ENCODE measurements at places on chromosomes 2 and 18. TPM values are rescaled to one million over a fixed set of nuclear protein-coding genes. Genes with fewer than 3 reads are reported as not detected.

- H3K4me3 ChIP-seq = no peak overlapping the region
- H3K36me3 ChIP-seq = no peaks in the 10 kb centered on the region
- no peaks in the 10 kb centered on the region for H3K4me1 ChIP-seq
- DNase-seq = no peak
These were observed 701.0 kb downstream of the DCDC2C start for GRCh38 chr2:4404363-4404762.

GRCh38 chr2:66548422-66548821 is 113.5 kb downstream of the MEIS1 start:
- no peak overlapping the region for H3K4me3 ChIP-seq
- H3K27ac ChIP-seq = no peak overlapping the region
- H3K36me3 ChIP-seq = no peaks in the 10 kb centered on the region
- DNase-seq = no peak

- DNase-seq = no peak
- H3K4me3 ChIP-seq = no peak overlapping the region
- no peaks in the 10 kb centered on the region for H3K4me1 ChIP-seq
- peaks cover 2% of the 10 kb centered on the region for H3K27me3 ChIP-seq
These were observed 162.4 kb downstream of the GALNT1 start for GRCh38 chr18:35743916-35744315.

DNA sequence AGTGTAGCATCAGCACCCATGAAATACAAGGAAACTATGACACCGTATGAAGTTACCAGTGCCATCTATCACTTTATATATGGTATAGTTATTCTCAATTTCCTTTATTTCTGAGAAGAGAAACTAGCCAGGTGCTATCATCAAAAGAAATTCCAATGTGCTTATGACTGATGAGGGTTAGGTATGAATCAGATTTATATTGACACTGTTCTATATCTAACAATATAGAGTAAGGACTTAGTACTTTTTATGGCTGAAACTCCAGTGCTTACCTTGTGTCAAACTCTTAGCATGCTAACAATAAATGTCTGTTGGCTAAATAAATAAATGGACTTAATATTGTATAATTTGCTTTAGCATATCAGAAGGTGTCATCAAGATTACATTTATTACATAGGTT is 6.9 kb downstream of the METTL4 start:
- no peaks in the 10 kb centered on the region for H3K27me3 ChIP-seq
- no peak overlapping the region for H3K27ac ChIP-seq
- peaks cover 29% of the 10 kb centered on the region for H3K4me1 ChIP-seq
- no peak overlapping the region for H3K4me3 ChIP-seq

Gene ELOA2
- not detected for total RNA-seq

DNA sequence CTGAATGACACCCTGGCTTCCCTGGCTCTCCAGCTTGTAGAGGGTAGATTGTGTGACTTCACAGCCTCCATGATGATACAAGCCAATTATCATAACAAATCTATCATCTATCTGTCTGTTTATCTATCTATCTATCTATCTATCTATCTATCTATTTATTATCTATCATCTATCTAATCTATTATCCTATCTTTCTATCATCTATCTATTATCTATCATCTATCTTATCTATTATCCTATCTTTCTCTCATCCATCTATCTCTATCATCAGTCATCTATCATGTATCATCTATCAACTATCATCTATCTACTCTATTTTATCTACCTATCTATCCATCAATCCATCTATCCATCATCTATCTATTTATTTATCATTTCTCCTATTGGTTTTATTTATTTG is 361.8 kb downstream of the RNF144A start:
- H3K4me3 ChIP-seq = no peak overlapping the region
- no peaks in the 10 kb centered on the region for H3K4me1 ChIP-seq
- H3K36me3 ChIP-seq = no peaks in the 10 kb centered on the region
- no peak overlapping the region for H3K27ac ChIP-seq
- no peak for DNase-seq

GRCh38 chr18:75130591-75131328 is 78.2 kb downstream of the PTGR3 start:
- no peaks in the 10 kb centered on the region for H3K27me3 ChIP-seq
- no peak overlapping the region for H3K4me3 ChIP-seq
- DNase-seq = no peak
- no peak overlapping the region for H3K27ac ChIP-seq
- no peaks in the 10 kb centered on the region for H3K36me3 ChIP-seq
- peaks cover 10% of the 10 kb centered on the region for H3K4me1 ChIP-seq

Gene DCC
- not detected for total RNA-seq

Gene FSIP2
- total RNA-seq = not detected

- no peaks in the 10 kb centered on the region for H3K27me3 ChIP-seq
- no peak for DNase-seq
- H3K4me3 ChIP-seq = no peak overlapping the region
- H3K4me1 ChIP-seq = no peaks in the 10 kb centered on the region
- peaks cover 44% of the 10 kb centered on the region for H3K36me3 ChIP-seq
- H3K27ac ChIP-seq = no peak overlapping the region
These were observed 478.2 kb downstream of the ARHGAP15 start for GRCh38 chr2:143607231-143608062.

DNA sequence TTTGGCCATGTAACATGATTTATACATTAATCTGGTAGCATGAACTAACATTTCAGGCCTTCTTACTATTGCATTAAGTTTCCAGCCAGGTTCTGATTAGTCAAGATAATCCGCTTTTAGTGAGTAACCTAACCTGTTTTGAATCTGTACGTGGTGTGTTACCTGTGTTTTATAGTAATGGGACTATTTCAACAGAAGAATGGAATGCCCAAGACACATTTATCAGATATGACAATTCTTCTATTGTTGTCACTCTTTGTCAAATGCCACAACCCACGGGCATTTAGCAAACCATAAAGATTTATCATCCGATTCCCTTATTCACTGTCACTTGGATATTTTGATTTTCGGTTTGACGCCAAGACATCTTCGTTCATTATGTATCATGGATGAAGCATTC is 117.9 kb downstream of the ETAA1 start:
- no peaks in the 10 kb centered on the region for H3K36me3 ChIP-seq
- H3K27me3 ChIP-seq = no peaks in the 10 kb centered on the region
- no peak overlapping the region for H3K4me3 ChIP-seq
- no peaks in the 10 kb centered on the region for H3K4me1 ChIP-seq

- peaks cover 5% of the 10 kb centered on the region for H3K4me1 ChIP-seq
- H3K36me3 ChIP-seq = peaks cover 66% of the 10 kb centered on the region
- DNase-seq = no peak
- H3K4me3 ChIP-seq = no peak overlapping the region
These were observed 69.3 kb upstream of the PGAP1 start for GRCh38 chr2:196995757-196996314.

GRCh38 chr2:224405841-224406370 is 4.0 kb upstream of the FAM124B start:
- no peak overlapping the region for H3K27ac ChIP-seq
- no peak for DNase-seq
- H3K4me1 ChIP-seq = peaks cover 7% of the 10 kb centered on the region

Gene CKAP2L
- total RNA-seq = 66.3 TPM

DNA sequence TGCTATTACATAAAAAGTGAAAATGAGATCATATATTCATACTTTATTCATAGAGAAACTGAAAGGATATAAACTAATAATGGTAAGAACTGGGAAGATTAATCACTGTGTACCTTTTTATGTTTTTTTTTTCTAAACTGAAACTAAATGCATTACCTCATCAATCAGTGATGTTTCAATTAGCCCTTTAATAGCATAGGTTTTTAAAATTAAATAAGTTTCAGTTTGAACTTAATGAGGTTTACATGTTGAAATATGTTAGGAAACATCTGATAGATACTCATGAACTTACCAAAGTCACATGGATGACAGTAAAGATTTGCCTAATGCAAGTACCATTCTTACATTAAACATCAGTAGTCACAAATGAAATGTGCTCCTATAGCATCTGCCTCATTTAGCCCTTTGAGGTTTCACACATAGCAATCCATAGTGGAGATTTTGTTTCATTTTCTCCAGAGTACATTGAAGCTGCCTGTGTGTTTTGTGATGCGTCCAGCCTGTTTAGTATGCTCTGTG is 8.9 kb downstream of the MAPRE2 start:
- H3K36me3 ChIP-seq = peaks cover 12% of the 10 kb centered on the region
- H3K27ac ChIP-seq = no peak overlapping the region
- peaks cover 40% of the 10 kb centered on the region for H3K4me1 ChIP-seq
- no peak overlapping the region for H3K4me3 ChIP-seq

- H3K4me1 ChIP-seq = no peaks in the 10 kb centered on the region
- H3K36me3 ChIP-seq = no peaks in the 10 kb centered on the region
- H3K27me3 ChIP-seq = no peaks in the 10 kb centered on the region
- no peak overlapping the region for H3K27ac ChIP-seq
These were observed 63.5 kb downstream of the SYT4 start for GRCh38 chr18:43213816-43214215.

DNA sequence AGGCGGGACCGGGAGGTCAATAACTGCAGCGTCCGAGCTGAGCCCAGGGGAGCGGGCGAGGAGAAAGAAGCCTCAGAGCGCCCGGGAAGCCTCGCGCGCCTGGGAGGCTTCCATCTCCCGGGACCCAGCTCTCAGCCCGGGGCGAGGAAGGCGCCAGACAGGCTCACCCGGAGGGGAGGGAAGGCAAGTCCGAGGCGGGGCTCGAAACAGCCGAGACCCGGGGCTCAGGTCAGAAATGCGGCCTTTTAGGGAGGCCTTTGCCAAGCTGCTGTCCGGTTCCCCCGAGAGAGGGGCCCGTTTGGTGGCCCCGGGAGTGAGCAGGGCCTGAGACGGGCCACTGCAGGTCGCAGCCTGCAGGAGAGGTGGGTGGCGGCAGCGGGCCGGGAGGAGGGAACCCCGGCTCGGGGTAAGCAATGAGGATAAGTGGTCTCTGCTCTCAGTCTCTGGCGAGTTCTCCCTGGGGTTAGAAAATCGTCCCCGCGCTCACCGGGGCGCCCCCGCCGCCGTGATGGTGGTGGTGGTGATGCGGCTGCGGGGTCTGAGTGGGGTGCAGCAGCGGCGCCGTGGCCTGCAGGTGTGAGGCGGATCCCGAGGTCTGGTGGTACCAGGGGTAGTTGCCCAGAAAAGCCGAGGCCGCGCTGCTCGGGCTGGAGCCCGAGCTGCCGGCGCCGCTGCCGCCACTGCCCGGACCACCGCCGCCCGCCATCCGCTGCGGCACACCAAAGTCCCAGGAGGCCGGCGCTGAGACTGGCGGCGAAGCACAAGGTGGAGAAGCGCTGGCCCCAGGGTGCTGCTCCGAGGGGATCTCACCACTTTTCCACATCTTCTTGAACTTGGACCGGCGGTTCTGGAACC is 2.4 kb downstream of the DLX2 start:
- no peak for DNase-seq
- no peak overlapping the region for H3K4me3 ChIP-seq
- H3K36me3 ChIP-seq = peaks cover 12% of the 10 kb centered on the region
- H3K27me3 ChIP-seq = peaks cover 79% of the 10 kb centered on the region
- H3K27ac ChIP-seq = peak overlapping the region; percentile 18

GRCh38 chr2:99626158-99626557 is 136.3 kb upstream of the REV1 start:
- no peaks in the 10 kb centered on the region for H3K27me3 ChIP-seq
- no peak overlapping the region for H3K4me3 ChIP-seq
- H3K4me1 ChIP-seq = no peaks in the 10 kb centered on the region

DNA sequence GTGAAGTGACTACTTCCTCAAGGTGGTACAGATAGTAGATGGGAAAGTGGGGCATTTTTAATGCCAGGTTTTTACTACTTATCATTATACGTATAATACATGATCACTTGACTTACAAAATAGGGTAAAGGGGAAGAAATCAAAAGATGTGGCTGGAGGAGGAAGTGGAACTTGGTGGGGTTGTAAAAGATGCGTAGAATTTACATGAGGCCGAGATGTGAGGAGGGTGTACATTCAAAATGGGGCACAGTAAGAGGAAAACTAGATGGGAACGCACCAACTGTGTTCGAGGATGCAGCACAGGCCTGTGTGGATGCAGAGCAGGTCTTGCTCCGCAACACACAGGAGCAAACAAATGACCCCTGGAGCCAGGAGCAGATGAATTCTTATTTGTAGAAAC is 403.3 kb downstream of the TXNL1 start:
- H3K4me1 ChIP-seq = no peaks in the 10 kb centered on the region
- DNase-seq = no peak
- no peaks in the 10 kb centered on the region for H3K27me3 ChIP-seq
- no peaks in the 10 kb centered on the region for H3K36me3 ChIP-seq
- no peak overlapping the region for H3K27ac ChIP-seq

DNA sequence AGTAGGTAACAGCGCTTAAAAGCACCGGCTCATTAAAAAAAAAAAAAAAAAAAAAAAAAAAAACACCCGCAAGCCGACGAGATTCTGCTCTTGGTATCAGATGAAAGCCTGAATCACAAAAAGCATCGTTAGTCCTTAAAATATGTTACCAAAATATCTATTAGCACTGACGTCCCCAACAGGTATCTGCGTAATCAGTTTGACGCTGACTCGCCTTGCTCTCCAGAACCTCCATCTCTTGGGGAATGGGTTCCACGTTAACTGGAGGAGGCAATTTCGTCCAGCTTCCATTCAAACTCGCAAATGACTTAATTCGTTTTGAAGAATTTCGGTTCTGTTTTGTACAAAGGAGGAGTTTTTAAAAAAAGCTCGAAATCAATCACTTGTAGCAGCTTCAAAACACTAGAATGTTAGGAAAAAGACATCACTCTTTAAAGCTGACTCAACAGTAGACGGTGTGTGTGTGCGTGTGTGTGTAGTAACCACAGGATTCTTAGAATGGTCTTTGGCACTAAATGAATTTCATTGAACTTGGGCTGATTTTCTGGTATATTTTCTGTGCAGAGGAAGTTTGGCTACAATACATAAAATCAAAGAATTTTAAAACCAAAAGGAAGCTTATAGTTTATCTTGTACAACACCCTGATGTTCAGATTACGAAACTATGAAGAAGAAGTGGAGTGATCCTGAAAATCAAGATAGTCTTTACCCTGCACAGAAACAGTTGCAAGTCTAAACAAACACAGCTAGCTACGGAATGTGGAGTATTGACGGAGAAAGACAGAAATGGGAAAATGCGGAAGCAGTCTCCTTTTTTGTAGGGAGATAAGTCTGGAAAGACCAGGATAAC is 1.1 kb upstream of the PGAP1 start:
- DNase-seq = peak; percentile 71
- peaks cover 30% of the 10 kb centered on the region for H3K4me1 ChIP-seq
- peak overlapping the region; percentile 93 for H3K4me3 ChIP-seq
- no peaks in the 10 kb centered on the region for H3K27me3 ChIP-seq
- peak overlapping the region; percentile 99 for H3K27ac ChIP-seq
- peaks cover 38% of the 10 kb centered on the region for H3K36me3 ChIP-seq

GRCh38 chr2:200408428-200409316 is 101.2 kb downstream of the KCTD18 start:
- peaks cover 63% of the 10 kb centered on the region for H3K4me1 ChIP-seq
- H3K36me3 ChIP-seq = peaks cover 41% of the 10 kb centered on the region
- no peak overlapping the region for H3K4me3 ChIP-seq
- DNase-seq = no peak
- no peaks in the 10 kb centered on the region for H3K27me3 ChIP-seq

Gene RNF138
- 64.6 TPM for total RNA-seq

DNA sequence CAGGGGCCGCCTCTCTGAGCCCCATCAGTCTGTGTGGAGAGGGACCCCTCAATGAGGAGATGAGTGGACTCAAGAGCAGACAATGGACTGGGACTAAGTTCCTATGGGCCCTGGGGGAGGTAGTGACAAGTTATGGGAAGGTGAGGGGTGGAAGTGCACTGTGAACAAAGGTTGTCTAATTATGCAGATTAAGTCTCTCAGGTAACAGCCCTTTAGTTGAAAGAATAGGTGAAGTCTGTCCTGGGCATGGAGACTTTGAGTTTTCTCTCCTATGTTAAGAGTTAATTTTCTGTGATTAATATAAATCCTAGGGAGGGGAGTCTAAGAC is 243.8 kb downstream of the FAM210A start:
- DNase-seq = no peak
- peaks cover 4% of the 10 kb centered on the region for H3K4me1 ChIP-seq
- H3K4me3 ChIP-seq = no peak overlapping the region
